ENCODE measurements at places on chromosomes 1 and 21.

GRCh38 chr21:44293551-44294231, 6.2 kb upstream of the PFKL start:
- DNase-seq: no peak

- DNase-seq: no peak
Measured at GRCh38 chr1:73910466-73910865, 287.5 kb downstream of the LRRIQ3 start.

- DNase-seq: no peak
Measured at GRCh38 chr1:190068304-190068703, 409.4 kb downstream of the BRINP3 start.

DNA sequence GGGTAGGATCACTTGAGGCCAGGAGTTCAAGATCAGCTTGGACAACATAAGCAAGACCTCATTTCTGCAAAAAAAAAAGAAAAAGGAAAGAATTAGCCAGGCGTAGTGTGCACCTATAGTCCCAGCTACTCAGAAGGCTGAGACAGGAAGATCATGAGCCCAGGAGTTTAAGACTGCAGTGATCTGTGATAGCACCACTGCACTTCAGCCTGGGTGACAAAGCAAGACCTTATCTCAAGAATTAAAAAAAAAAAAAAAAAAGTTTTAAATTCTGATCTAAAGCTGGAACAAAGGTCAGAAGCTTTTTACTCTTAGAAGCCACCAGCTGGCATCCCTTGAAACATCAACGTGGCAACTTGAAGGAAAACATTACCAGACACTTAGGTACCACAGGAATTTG, 45.3 kb downstream of the HENMT1 start:
- DNase-seq: no peak

- DNase-seq: no peak
Measured at GRCh38 chr1:195894411-195894810, 713.8 kb downstream of the KCNT2 start.

GRCh38 chr1:1330366-1331067, 563 bp upstream of the TAS1R3 start:
- no peak for DNase-seq

GRCh38 chr1:205658943-205659581, 21.2 kb downstream of the SLC45A3 start:
- peak; percentile 49 for DNase-seq

GRCh38 chr1:193569983-193570269, 383.5 kb upstream of the B3GALT2 start:
- DNase-seq: no peak

GRCh38 chr1:171985639-171986038, 144.3 kb downstream of the DNM3 start:
- DNase-seq: no peak

GRCh38 chr1:47209091-47209490, 19.3 kb upstream of the PDZK1IP1 start:
- no peak for DNase-seq

- no peak for DNase-seq
Measured at GRCh38 chr1:1597275-1597930, 2.5 kb downstream of the FNDC10 start.

- peak; percentile 87 for DNase-seq
Measured at GRCh38 chr1:61157468-61157987, 75.2 kb downstream of the NFIA start.

- no peak for DNase-seq
Measured at GRCh38 chr1:89081005-89081404, 16.0 kb upstream of the GBP1 start.

- DNase-seq: no peak
Measured at GRCh38 chr1:155072531-155073289, 5.9 kb upstream of the EFNA3 start.

- no peak for DNase-seq
Measured at GRCh38 chr1:45863218-45863617, 59.8 kb downstream of the MAST2 start.

DNA sequence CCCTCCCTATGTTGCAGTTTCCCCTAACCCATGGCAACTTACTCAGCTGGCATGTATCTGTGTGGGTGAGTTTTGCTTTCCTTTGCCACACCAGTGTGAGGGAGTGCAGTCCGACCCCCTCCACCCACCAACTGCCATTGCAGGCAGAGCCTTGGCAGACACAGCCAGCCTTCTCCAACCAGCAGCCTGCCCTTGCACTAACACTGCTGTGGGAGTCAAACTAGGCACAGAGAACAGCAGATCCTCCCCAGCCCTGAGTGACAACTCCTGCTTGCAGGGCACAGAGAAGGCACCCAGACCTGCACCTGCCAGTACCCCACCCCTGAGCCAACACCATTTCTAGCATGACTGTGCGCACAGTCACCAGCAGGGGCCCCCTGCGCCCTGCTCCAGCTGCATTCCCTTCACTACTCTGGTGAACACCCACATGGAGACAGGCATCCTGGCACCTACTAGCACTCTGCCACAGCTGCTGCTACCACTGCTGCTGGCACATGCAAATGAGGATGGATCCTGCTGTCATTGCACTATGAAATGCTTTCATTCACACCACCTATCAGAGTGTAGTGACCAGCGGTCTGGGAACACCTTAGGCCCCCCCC, 98.4 kb downstream of the MAGI3 start:
- DNase-seq: no peak

DNA sequence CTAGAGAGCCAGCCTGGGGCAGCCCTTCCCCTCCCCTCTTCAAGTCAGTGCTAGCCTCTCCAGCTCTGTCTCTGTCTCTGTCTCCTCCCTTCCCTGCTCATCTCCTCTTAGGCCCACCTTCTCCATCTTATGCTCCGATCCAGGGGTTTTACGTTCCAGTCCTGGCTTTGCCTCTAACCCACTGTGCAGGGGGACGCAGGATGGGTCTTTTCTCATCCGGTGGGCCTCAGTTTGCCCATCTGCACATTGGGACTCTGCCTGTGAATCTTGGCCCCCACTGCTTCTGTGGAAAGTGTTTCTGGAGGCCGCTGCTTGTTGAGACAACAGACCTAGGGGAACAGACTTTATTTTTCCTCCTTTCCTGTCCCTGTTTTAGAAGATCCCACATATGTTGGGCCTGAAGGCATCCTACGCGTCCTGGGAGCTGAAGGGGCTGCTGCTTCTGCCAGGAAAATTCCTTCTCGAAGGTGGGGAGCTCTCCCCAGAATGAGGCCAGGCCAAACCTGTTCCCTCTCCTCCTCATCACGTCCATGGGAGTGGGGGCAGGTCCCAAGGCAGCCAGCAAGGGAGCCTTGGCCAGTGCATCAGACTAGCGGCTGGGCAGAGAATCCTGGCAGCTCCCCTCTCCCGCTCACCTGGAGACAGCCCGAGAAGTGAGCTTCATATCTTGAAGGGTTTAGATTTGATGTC, 99.5 kb upstream of the CSF3R start:
- DNase-seq: no peak

DNA sequence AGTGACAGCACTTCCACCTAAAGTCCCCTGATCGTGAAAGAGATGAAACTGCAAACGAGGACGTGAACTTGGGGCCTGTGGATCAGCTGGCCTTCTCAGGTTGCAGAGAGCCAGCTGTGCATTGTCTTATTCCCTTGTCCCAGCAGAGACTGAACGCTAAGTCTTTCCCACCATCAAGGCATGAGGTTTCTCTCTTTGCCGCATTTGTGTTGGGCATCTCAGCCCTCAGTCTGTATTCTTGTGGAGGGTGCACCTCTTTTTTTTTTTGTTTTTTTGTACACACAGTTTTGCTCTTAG, 71.4 kb downstream of the KIF26B start:
- DNase-seq: no peak

DNA sequence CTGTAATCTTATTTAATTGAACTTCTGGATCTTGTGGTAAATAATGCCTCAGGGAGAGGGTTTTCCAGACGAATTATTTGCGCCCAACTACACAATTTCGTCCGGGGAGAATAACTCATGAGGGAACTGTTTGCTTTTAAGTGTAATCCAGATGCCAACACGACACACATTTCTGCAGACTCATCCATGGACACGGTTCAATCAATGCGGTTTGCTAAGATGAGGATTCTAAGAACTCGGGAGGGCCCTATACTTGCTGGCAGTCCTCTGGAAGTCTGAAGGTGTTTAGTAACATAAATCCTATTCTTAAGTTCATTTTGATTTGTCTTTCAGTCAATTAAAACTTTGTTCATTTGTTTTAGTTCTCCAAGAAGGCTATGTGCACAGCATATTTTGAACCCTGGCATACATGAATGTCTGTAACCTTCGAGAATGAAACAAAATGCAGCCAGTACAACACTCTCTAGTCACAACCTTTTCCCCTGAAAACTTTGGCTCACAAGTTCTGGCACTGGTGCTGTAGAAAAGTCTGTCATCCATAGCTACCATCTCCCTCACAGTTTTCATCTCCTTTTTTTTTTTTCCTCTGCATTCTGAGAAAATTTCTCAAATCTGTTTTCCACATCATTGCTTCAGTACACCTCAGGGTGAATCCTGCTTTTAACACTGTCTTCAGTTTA, 38.8 kb downstream of the DIPK1A start:
- DNase-seq: peak; percentile 72

DNA sequence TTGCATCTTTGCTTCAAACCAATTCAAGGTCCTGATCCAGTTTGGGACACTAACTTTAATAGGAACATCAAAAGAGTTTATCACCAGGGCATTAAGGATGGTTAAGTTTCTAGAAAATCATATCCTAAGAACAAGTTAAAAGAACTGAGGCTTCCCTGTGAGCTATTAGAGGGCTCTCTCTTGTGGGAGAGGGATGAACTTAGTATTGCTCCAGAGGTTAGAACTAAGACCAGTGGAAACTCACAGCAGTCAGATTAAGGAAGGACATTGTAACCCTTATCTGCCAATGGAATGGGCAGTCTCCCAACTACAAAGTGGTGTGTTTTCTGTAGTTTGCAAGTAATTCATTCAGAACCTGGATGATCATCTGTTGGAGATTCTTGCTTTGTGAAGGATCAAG, 36.8 kb downstream of the UBE2U start:
- peak; percentile 39 for DNase-seq

GRCh38 chr1:116817582-116818064, 63.4 kb downstream of the CD2 start:
- peak; percentile 50 for DNase-seq

DNA sequence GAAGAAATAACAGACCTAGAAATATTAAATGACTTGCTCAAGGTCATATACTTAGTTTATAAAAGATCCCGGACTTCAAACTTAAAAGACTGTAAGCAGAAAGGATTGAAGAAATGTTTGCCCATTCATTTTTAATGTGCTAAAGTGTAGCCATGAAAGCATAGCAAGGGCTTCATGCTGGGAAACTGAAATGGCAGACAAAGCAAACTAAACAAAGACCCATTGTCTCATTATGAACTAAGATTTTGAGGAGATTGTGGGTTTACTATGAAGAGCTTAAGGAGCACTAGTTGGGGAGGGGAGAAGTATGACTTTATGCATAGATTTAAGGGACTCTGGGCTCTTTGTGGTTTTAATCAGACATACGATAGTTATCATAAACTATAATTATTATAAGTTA, 26.3 kb downstream of the ADAMTS1 start:
- no peak for DNase-seq

GRCh38 chr1:44603718-44604117, 70.6 kb downstream of the TMEM53 start:
- no peak for DNase-seq

GRCh38 chr1:241639623-241640148, 483 bp downstream of the CHML start:
- DNase-seq: peak; percentile 29

DNA sequence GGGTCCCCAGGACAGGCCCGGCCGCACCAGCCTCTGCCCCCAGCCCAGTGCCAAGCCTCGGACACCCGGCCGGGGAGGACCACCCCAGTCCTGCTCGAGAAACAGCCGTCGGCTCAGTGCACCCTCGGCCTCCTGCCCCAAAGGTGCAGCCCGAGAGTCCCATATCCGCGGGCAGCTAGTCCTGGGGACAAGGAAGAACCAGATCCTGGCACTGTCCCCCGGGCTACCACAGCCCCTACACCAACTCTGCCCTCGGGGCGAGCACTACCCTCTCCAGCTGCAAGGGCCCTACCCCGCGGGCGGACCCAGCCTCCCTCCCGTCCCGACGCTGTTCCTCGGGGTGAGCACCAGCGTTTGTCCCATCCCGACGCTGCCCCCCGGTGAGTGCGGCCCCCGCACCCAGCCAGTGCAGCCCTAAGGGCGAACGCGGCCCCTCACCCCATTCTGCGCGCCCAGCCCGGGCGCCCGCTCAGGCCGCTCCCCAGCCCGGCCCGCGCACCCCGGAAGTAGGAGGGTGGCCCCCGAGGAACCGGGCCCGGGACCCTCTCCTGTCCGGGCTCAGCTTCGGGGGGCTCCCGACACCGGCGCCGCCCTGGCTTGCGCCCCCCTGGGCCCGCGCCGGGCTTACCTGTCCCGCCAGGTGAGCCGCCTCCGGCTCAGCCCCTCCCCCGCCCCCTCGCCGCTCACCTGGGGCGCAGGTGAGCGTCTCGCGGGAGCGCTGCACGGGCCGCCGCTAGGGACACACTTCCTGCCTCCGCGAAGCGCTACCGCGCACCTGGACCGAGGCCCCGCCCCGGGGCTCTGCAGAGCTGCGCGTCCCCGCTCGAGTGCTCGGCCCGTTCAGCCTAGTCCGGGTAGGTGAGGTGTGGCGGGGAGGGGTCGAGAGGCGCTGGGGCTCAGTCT, at the start of gene KDF1:
Gene KDF1, minus strand, starts transcription at position 747 of the 903 bp plus-strand sequence. CDS start 8,088 bp downstream, outside the sequence.
- DNase-seq: no peak

GRCh38 chr1:36732015-36732356, 249.3 kb upstream of the CSF3R start:
- no peak for DNase-seq

GRCh38 chr1:3714814-3715213, 37.4 kb upstream of the CCDC27 start:
- no peak for DNase-seq

- DNase-seq: no peak
Measured at GRCh38 chr1:46767649-46768282, 31.1 kb upstream of the CYP4B1 start.

DNA sequence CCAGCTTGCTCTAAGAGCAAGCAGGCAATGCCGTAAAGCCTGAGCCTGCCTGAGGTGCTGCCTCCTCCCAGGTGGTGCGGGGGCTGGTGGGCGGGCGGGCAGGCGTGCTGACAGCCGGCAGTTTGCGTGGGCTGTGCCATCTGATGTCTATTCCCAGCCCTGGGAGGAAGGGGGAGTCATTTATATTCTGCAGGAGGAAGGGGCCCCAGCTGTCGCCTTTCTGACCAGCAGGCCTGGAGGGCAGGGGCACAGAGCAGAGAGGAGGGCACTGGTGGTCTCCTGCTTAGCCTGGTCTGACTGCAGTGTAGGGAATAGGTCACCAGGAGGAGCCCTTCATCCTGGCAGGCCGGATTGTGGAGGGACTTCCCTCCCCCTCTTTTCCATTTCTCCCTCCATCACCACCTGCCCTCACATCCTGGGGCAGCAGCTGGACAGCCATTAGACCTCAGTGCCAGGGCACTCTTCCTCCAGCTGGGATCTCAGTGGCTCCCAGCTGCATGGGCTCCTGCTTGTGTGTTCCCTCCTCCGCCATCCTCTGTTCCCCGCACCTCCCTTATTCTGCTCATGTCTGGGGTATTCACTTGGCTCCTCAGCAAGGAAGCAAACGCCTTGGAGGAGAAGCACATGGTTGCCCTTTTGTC, 4.4 kb downstream of the CYB561D1 start:
- peak; percentile 34 for DNase-seq

DNA sequence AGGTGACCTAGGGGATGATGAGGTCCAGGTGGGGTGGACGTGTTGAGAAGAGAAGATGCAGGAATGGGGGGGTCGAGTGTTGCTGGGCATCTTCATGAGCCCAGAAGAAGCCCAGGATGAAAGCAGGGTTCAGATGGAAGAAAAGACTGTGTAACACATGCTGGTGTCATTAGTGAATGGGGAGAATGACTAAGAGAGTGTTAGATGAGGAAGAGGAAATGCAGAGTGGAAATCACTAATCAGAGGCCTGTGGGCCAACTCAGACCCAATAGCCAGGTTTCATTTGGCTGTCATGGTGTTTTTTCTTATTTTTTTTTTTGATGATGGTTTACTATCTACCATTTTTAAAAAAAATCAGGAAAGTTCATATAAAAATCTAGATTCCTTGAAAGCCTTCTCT, 180.8 kb upstream of the CAMK1G start:
- no peak for DNase-seq

All from fibroblast of mammary gland (primary cell).